ENCODE measurements at places on chromosomes 6 and 20.

DNA sequence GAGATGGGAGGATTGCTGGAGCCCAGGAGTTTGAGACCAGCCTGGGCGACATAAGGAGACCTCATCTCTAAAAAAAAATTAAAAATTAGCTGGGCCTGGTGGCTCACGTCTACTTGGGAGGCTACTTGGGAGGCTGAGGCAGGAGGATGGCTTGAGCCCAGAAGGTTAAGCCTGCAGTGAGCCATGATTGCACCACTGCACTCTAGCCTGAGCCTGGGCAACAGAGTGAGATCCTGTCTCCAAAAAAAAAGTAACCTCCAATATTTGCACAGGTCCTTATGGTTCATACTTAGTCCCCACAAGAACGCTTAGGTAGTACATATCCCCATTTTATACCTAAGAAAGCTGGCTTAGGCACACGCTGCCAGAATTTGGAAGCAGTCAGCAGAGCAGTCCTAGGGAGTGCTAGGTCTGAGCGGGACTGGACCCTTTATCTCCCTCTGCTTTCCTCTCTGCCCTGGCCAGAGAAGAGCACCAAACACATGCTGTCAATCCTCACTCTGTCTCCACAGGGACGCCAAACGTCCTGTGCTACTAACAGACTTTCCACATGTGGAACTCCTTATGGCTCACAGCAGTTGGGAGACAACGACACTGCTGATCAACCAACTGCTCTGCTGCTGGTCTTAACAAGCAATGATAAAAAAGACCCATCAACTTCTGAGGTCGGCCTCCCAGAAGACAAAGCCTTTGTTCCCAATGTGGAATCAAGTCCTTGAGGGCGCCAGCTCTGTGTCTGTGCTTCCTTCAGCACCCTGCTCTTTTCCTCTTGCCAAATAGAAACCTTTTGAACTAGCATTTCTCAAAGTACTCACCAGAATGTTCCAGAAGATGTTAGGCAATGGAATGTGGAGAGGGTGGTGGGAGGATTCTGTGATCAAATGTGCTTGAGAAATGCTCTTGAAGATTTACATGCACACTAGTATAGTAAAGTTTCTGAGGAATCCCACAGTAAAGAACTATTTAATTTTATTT, 226.3 kb upstream of the DTNBP1 start:
- no peak for DNase-seq

GRCh38 chr6:35727231-35727934, 9.4 kb upstream of the ARMC12 start:
- DNase-seq, result peak; percentile 93

DNA sequence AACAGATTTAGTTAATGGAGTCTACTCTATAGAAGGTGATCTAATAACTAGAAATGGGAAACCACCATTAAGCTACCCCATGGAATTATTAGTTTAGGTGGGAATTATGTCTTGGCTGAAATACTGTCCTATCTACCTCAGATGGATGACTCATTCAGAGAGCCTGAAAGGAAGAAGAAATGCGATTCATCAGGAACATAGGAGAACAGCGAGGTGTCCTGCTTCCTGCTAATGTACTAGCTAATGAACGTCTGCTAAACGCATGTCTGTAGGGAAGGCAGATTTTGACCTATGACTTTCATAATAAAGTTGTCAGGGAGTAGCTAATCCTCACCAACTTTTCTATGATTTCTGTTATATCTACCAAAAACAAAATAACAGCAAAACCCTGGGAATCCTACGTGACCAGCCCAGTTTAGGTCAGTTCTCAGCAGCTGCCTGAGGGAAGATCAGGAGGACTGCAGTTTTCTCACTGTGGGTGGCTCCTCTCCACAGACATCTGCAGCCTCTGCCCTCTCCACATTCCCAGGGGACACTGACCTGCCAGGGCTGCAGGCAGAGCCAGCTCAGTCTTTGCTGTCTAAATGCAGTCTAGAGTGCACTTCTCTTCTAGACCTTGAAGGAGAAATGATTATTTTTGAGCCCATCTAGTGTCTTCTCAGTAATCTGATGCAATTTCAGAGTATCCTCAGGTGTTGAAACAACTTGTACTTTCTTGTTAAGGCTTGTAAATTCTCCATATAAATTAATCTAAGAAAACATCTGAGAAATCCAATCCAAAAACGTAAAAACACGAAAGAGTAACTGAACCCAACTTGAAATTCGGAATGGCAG, 18.1 kb upstream of the SFT2D1 start:
- no peak for DNase-seq

GRCh38 chr20:63036291-63036690, 29.5 kb upstream of the BHLHE23 start:
- DNase-seq, result peak; percentile 45

- peak; percentile 21 for DNase-seq
These were observed 20.4 kb upstream of the ANKEF1 start for GRCh38 chr20:10014431-10014830.

DNA sequence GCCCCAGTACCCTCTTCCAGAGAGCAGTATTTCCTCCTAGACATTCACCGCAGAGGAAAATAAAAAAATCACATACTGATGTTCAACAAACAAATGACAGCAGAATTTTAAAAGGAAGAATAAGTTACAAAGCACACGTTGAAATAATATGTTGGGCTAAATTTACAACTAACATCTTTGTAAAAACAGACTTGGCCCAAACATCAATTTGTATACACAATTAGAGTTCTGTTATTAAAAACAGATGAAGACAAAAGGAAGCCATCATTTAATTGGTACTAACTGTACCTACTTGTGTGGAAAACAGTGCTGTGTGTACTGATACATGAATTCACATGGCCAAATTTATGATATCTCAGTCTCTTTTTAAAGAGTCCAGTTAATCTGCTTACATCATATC, 46.3 kb downstream of the KIF6 start:
- no peak for DNase-seq

GRCh38 chr6:89599727-89600126, 38.8 kb downstream of the LYRM2 start:
- no peak for DNase-seq

- DNase-seq, result peak; percentile 7
These were observed 6.3 kb downstream of the OR2A4 start for GRCh38 chr6:131694832-131695426.

DNA sequence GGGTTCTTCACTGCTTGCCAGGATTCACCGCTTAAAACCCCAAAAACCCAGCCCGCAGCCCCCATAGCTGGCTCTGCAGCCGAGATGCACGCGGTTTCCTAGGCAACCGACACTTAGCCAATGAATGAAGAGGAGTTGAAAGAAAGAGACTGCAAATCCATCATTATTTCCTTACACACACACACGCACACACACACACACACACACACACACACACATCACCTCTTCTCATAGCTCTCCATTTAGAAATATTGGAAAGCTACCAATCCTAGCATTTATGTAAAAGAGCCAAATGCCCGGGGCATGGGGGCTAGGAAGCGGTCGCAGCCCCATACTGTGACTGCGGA, 3.4 kb upstream of the TUBB2B start:
- peak; percentile 84 for DNase-seq

- peak; percentile 91 for DNase-seq
These were observed 108.3 kb upstream of the PHACTR3 start for GRCh38 chr20:59495894-59496510.

- DNase-seq, result peak; percentile 78
These were observed 78.7 kb upstream of the PHACTR3 start for GRCh38 chr20:59525500-59526241.

DNA sequence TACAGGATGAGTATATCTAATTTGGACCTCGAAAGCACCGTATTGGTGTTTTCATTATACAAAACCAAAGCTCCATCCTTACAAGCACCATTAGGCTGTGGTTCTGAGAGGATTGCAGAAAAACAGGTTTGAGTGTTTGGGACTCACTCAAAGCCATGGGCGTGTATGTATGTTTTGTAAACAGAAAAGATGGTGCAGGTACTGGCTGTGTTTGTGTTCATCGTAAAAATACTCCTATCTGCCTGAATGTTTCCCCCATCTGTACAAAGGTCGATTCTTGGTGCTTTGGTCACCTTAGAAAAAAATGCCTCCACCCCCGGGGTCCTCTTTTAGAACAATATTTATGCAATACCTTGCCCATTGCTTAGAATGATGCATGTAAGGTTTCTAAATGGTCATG, 286.6 kb downstream of the TSHZ2 start:
- DNase-seq, result no peak

GRCh38 chr6:53481323-53481722, 63.6 kb downstream of the GCLC start:
- DNase-seq, result no peak

DNA sequence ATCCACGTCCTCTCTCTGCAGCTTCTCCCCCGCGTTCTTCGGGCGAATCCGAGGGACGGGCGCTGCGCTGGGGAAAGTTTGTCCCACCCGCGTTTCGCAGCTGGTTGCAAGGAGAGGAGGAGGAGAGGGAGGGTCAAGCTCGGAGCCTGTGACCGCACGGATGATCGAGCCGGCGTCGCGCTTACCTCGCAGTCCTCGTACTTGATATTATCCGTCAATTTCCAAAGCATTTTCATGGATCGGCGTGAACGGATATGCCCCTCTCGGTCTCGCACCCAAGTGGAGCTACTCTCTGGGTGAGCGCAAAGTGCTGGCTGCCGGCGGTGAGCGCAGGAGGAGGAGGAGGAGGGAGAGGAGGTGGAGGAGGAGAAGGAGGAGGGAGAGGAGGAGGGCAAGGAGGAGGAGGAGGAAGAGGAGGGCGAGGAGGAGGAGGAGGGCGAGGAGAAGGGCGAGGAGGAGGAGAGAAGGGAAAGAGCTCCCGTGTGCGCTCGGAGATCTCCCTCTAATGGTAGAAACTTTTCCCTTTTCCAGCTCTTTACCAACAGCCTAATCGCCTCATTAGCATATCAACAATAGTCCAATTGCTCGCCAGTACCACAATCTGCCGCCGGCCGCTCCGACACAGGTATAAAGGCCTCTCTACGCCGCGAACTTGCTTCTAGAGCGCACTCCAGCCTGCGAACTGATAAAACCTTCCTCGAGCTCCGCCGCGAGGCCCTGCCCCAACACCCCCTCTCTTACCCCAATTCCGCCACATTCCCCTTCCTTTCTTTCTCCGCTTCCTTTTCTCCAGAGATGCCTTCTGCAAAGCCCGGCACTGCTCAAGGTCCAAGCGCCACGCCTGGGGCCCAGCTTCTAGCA, at the start of gene TFAP2A:
Gene TFAP2A, minus strand, starts transcription at position 319 of the 861 bp plus-strand sequence. Its CDS starts 83 bp downstream, at position 236.
- no peak for DNase-seq

DNA sequence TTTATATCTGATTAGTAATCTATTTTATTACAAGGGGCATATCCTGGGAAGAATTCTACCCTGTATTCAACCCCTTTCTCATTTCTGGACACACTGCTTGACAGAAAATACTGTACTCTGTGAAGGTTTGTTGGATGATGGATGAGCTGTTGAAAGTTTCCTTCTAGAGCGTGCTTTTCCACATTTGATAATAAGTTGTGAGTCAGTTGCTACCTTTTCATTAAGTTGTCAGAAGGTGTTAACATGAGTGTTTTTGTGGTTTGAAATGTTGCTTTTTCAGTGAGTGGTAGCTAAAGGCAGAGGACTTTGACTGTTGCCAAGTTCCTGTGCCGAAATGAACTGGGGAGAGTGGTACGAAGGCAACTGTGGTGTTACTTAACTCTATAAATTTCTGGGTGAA, 3.9 kb upstream of the ECI2 start:
- DNase-seq, result no peak

GRCh38 chr6:36028877-36029324, 1.3 kb downstream of the MAPK14 start:
- DNase-seq, result peak; percentile 51

DNA sequence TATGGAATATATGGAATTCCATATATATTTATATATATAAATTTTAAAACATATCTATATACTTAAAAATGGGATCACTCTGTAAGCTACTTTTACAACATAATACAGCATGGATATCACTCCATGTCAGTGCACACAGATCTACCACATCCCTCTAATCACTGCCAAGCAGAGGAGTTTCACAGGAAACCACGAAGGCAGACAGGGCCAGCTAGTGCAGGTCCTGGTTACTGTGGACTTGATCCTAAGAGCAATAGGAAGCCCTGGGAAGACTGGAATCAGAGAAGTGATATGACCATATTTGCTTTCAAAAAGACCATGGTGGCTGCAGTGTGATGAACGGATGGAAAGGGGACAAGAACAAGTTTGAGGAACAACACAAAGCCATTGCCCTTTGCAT, 40.0 kb upstream of the NRN1 start:
- DNase-seq, result no peak

- no peak for DNase-seq
These were observed 4.0 kb downstream of the STK4 start for GRCh38 chr20:44970243-44970757.

GRCh38 chr6:125066140-125066539, 87.4 kb upstream of the TPD52L1 start:
- DNase-seq, result no peak

DNA sequence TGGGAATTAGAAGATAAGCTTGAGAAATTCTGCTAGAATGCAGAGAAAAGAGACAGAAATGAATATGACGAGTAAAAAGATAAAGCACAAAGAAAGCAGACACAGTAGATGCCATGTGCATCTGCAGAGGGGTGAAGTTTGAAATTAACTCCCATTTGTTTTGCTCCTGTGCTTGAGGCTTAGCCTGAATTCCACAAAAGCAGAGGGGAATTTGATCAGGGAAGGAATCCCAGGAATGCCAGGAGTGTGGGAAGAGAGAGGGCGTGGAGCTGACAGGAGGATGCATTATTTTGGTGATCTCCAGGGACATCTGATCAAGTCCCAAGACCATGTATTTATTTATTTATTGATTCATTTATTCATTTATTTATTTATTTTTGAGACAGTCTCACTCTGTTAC, 55.6 kb downstream of the SLC22A1 start:
- DNase-seq, result no peak

DNA sequence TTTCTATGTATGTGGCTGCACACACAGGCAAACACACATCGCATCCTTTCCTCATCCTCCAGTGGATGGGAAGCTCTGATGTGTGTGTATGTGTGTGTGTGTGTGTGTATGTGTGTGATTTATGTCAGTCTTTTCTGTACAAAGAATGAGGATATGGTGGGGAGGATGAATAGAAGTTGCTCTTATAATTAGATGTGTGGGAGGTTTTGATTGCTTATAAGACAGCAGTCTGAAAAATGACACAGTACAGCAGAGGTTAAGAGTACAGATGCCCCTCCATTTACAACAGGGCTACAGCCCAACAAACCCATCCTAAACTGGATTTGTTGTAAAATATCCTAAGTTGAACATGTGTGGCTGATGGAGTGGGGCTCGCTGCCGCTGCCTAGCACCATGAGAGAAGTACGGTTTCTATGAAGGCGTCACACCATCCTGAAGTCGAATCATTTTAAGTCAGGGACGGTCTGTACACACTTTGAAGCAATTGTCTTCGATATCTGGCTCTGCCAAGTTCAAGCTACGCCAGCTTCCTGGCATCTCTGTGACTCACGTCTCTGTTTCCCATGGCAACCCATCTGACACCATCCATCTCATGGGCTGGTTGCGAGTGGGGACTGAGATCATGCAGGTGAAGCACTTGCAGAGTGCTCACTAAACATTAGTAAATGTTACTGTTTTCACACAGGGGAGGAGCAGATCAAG, 252.6 kb downstream of the MYLK4 start:
- DNase-seq, result peak; percentile 12

All from NCI-H2171 treated with DMSO at 0.1 percent for 48 hours (cell line).